ENCODE measurements at places on chromosomes 2 and 18.

- DNase-seq, result no peak
These were observed 373.8 kb upstream of the SYT4 start for GRCh38 chr18:43651057-43651456.

DNA sequence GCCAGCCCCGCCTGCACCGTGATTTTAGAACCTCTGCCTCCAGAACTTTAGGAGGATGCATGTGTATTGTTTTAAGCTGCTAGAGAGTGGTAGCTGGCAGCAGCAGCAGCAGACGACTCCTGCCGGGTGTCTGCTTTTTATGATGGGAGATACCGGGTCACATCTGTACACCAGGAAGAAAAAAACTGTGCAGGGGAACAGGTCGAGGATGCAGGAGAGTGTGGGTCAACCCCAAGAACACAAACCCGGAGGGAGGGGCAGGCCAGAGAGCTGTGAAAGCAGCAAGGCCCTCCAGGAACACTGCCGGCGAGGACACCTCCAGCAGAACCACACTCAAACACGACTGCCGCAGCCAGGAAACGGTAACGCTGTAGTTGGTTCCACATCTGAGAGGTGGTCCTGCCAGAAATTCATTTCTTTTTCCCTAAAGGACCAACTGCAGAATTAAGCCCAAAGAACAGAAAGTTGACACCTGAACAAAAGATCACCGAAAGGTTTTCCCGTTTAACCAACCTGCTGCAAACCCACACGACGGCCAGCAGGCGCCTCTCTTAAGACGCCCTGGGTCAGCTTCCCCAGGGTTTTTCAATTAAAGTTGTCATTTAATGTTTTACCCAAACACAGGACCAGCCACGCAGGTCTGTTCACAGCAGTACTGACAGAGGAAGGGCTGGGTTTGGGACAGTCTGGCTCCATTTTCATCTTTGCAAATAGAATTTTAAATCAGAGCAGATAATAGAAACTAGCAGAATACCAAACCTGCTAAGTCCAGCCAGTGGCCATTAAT, 60.5 kb downstream of the NDUFA10 start:
- no peak for DNase-seq

DNA sequence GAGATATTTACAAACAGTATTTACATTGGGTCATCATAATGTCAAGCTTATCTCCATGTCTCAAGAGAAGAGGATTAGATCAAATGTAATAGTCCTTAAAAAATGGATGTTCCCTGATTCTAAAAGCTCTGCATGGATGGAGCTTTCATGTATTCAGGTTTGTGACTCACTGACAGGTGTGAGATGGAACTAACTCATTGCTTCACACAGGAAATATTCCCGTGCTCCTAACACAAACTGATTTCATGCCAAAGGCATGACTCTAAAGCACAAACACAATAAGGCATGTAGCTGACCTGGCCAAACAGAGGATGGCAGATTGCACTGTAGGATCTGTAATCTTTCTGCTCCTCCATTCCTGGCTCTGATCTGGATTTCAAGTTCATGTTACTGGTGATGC, 110.0 kb downstream of the ALK start:
- no peak for DNase-seq

GRCh38 chr2:116917196-116917595, 897.3 kb upstream of the DDX18 start:
- DNase-seq, result no peak

GRCh38 chr2:15599994-15600393, 8.3 kb downstream of the DDX1 start:
- DNase-seq, result no peak

DNA sequence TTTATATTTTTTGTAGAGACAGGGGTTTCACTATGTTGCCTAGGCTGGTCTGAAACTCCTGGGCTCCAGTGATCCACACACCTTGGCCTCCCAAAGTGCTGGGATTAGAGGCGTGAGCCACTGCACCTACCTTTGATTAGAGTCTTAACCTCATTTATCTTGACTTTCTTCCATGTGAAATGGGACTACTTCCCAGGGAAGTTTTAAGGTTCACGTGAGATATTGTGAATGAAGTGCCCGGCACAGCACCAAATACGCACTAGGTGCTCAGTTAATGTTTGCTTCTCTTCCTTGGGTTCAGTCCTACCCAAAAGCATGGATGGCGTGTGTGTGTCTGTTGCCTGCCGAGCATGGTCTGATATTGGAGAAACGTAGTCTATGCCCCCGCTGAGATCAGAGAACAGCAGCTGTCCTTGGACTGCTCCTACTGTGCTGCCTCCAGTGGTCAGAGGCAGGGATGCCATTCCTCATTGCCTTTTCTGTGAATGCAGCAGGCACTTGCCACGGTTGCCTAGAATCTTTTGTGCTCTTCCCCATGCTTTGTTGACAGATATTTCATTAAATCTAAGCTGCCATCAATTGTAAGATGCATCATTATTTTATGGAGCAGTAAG, 12.3 kb upstream of the TFCP2L1 start:
- DNase-seq, result no peak

DNA sequence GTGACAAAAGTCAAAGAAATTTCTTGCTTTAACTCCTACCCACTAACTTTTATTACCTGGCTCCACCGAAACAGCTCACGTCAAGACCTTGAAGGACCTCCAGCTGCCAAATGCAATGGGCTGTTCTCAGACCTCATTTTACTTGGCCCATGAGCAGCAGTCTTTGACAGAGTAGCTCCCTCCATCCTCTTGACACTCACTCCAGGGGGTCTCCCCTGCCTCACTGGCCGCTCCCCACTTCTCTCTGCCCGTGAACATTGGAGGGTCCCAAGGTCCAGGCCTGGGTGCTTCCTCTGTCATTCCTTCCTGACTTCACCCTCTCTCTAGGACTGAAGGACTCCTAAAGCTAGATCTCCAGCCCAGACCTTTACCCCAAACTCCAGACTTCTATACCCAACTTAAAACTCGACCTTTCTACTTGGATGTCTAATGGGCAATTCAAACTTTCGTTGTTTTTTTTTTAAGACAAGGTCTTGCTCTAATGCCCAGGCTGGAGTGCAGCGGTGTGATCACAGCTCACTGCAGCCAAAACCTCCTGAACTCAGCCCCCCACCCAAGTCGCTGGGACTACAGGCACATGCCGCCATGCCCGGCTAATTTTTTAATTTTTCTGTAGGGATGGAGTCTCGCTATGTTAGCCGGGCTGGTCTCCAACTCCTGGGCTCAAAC, 92.9 kb upstream of the ST3GAL5 start:
- no peak for DNase-seq

DNA sequence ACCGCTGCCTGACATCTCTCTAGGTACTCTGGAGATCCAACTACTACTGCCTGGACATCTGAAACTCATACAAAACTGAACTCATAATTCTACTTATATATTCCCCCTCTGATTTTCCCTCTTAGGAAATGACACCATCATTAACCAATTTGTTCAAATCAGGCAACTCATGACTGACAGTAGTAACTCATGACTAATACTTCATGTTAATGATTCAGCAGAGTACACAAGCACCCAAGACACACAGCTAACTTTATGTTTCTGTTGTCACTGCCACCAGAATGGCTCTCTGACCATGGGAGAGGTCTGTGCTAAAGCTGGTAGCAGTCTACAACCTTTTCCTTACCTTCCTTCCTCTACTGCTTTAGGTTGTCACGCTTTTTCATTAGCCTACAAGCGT, 91.1 kb downstream of the ITSN2 start:
- no peak for DNase-seq

GRCh38 chr2:85470850-85471800, 52.6 kb downstream of the SH2D6 start:
- no peak for DNase-seq
